ENCODE measurements at places on chromosomes 12 and 14. TPM values are rescaled to one million over a fixed set of nuclear protein-coding genes. Genes with fewer than 3 reads are reported as not detected.

MYF6 gene
- not detected for total RNA-seq

MAP3K12 gene
- 8.7 TPM for total RNA-seq

OR6C65 gene
- total RNA-seq = not detected

PEBP1 gene
- total RNA-seq = 147 TPM

SOAT2 gene
- total RNA-seq = 3.1 TPM

ASPG gene
- not detected for total RNA-seq

AKAP5 gene
- total RNA-seq = 1.4 TPM

KRT8 gene
- total RNA-seq = 0.48 TPM

KRT73 gene
- total RNA-seq = 0.29 TPM

KRT77 gene
- total RNA-seq = not detected

CIROP gene
- not detected for total RNA-seq

TAS2R50 gene
- total RNA-seq = 0.37 TPM

MFAP5 gene
- total RNA-seq = not detected

POTEM gene
- not detected for total RNA-seq

HOMEZ gene
- total RNA-seq = 12.7 TPM

LMO3 gene
- not detected for total RNA-seq

KITLG gene
- total RNA-seq = not detected

GUCY2C gene
- total RNA-seq = not detected

SLC15A5 gene
- total RNA-seq = not detected

DNA sequence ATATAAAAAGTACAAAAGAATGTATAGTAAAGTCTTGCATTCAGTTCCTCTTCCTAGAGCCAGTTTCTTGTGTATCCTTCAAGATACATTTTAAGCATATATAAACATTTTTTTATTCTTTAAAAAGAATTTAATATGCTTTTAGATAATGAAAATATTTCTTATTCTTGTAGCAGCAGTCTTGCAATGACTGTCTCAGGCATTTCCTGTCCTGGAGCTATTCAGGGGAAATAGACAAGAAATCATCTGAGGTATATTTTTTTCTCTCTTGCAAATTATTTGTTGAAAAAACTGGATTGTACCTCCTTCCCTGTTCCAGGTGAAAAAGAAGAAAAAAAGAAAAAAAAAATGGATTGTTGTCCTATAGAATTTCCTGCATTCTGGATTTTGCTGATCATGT lies 17.0 kb upstream of the ERBB3 start:
- no peak for DNase-seq

DNA sequence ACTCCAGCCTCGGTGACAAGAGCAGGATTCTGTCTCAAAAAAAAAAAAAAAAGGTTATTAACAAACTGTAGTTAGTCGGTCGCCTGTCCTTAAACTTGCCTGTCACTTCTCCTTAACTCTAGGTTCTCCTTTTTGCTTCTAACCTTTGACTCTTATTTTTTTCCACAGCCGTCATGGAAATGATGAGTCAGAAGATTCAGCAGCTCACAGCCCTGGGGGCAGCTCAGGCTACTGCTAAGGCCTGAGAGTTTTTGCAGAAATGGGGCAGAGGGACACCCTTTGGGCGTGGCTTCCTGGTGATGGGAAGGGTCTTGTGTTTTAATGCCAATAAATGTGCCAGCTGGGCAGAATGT lies 418 bp upstream of the MYG1 start:
- peak; percentile 58 for DNase-seq

GRCh38 chr12:75239987-75240386 lies 30.3 kb upstream of the KCNC2 start:
- DNase-seq = no peak

DNA sequence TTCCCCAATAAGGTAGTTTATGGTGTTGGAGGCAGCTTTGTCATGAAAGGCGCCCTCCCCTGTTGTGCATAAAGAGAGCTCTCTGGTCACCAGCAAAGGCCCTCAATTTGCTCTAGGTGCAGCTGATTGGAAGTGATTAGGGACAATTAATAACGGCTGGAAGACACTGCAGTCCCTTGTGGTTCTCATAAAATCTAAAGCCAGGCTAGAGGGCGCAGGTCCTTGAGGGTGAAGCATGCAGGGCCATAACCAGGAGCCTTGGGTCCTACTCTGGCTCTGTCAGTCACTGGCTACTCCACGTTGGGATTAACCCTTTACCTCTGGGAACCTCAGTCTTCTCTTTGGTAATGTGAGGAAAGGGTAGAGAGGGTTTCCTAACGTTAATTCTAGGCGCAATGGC lies 1.9 kb downstream of the DAAM1 start:
- DNase-seq = peak; percentile 0

DNA sequence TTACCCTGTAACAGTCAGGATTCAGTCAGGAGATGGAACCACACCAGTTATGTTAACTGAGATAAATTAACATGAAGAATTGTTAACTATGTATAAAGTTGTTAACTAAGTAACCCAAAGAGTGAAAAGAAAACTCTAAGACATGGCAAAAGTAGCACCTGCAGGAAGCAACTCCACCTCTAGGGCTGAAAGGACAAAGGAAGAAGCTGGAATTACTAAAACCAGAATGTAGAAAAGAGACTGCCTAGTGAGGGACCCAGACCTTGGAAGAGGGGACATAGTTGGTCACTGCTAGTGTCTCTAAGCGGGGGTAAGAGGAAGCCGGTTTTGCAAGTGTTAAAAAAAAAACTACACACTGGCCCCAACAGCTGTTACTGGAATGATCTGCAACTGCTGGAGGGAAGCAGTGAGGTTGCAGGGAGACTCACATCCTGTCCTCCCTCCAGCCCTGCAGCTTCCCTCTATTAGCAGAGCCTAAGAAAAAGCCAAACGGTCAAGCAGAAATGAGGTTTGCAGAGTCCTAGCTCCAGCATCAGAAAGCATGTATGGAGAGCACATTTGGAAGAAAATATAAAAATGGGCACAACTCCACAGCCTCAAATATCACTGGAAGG lies 39.8 kb downstream of the GPR135 start:
- no peak for DNase-seq

- no peak for DNase-seq
Observed at GRCh38 chr14:68792678-68792978, 239 bp downstream of the ZFP36L1 start.

DNA sequence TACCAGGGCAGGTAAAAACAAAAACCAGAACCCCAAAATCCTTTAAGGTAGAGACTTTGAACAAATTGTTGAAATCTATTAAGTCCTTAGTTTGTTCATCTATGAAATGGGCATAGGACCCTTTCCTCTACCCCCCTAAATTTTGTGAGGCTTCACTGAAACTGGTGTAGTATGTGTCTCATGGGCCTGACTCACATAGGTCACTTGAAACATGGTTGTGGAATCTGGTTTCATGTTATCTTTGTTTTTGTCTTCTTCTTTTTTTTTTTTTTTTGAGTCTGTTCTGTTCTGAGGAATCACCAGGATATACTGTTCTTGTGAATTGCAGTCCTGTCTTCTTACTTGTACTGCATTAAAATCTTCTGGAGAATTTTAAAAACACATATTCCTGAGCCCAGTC lies 202.2 kb downstream of the KTN1 start:
- no peak for DNase-seq

DNA sequence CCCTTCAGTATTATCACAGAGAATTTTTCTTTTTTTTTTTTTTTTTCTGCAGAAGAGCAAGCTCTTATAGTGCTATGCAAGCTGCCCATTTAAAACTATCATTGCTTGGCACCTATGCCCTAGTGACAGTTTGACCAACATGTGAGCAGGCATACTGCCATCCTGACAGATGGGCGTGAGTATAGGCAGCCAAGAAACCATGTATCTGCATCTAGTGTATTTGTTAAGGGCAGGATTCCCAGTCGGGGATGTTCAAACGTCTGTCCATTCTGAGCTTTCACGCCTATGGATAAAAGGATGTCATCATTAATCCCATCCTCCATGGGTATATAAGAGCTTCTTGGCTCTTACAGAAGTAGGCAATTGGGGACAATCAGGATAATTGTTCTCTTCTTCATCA lies 8.8 kb downstream of the VRK1 start:
- DNase-seq = no peak

- no peak for DNase-seq
Observed at GRCh38 chr12:109500406-109501185, 23.2 kb downstream of the UBE3B start.

- DNase-seq = no peak
Observed at GRCh38 chr14:24883576-24883975, 166.4 kb downstream of the STXBP6 start.

DNA sequence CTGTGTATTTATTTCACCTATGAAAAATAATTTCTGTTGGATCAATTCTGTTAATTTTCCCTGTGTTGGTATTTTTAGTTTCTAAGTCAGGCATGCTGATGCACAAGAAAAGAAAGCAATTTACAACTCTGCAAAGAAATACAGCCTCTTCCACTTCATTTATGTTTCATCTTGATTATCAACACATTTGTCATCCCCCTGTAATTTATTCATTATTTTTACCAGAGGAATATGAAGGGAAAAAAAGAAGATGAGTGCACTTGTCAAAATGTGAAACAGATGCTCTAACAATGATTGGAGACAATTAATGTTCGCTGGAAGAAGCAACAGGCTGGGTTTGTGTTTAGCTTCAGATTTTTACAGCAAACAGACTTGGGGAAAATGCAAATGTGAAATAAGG lies 958.5 kb upstream of the SEL1L start:
- DNase-seq = no peak

GRCh38 chr14:23043754-23044153 lies 1.7 kb downstream of the PSMB11 start:
- no peak for DNase-seq

GRCh38 chr12:65827827-65828231 lies 3.5 kb downstream of the HMGA2 start:
- no peak for DNase-seq

DNA sequence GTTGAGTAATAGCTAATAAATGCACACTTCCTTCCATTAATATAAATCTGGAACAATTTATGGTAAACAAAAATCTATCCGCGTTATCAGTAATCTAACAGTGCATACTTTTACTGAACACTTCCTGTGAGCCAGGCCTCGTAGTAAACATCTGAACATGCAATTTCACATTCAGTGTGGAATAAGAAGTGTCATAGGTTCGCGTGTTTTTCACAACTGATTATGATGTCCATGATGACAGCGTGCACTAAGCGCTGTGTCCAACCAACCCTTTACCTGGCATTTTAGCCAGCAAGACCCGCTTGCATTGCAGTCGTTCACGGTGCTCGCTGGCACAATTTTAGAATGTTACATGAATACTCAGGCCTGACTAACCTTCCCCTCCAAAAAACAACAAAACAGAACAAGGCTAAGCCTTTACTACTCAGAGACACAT lies 2.1 kb downstream of the PNMA1 start:
- no peak for DNase-seq

- DNase-seq = peak; percentile 8
Observed at GRCh38 chr14:35883677-35884293, 57.6 kb downstream of the BRMS1L start.

- no peak for DNase-seq
Observed at GRCh38 chr14:78253986-78254385, 83.8 kb downstream of the NRXN3 start.

- DNase-seq = no peak
Observed at GRCh38 chr14:95095996-95096395, 61.3 kb downstream of the DICER1 start.

GRCh38 chr12:91940826-91941570 lies 204.6 kb downstream of the BTG1 start:
- no peak for DNase-seq

DNA sequence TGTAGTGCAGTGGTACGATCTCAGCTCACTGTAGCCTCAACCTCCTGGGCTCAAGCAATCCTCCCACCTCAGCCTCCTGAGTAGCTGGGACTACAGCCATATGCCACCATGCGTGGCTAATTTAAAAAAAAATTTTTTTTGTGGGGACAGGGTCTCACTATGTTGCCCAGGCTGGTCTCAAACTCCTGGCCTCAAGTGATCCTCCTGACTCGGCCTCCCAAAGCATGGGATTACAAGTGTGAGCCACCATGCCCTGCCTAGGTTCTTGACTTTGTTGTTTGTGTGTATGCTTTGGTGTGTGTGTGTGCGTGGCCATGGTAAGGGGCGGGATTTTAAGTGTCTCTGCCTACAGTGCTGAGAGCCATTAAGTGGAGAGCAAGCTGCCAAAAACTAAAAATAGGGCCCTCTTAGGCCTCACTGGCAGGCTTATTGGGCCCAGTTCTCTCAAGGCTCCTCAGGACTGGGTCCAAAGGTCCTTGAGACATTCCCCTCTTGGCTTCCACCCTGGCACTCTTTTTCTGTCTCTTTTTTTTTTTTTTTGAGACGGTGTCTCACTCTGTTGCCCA lies 5.1 kb downstream of the COX14 start:
- no peak for DNase-seq

GRCh38 chr12:27331927-27332324 lies 710 bp upstream of the BMAL2 start:
- no peak for DNase-seq

- DNase-seq = no peak
Observed at GRCh38 chr12:22287776-22288621, 46.5 kb downstream of the ST8SIA1 start.

- DNase-seq = no peak
Observed at GRCh38 chr12:58819345-58819744, 101.0 kb downstream of the LRIG3 start.

- DNase-seq = no peak
Observed at GRCh38 chr12:93219947-93220346, 157.8 kb upstream of the NUDT4 start.

GRCh38 chr14:93331728-93332396 lies 974 bp downstream of the BTBD7 start:
- DNase-seq = no peak

GRCh38 chr12:14949631-14950030 lies 11.3 kb upstream of the ERP27 start:
- DNase-seq = no peak

GRCh38 chr14:104262515-104263514 lies 124.4 kb downstream of the KIF26A start:
- no peak for DNase-seq

DNA sequence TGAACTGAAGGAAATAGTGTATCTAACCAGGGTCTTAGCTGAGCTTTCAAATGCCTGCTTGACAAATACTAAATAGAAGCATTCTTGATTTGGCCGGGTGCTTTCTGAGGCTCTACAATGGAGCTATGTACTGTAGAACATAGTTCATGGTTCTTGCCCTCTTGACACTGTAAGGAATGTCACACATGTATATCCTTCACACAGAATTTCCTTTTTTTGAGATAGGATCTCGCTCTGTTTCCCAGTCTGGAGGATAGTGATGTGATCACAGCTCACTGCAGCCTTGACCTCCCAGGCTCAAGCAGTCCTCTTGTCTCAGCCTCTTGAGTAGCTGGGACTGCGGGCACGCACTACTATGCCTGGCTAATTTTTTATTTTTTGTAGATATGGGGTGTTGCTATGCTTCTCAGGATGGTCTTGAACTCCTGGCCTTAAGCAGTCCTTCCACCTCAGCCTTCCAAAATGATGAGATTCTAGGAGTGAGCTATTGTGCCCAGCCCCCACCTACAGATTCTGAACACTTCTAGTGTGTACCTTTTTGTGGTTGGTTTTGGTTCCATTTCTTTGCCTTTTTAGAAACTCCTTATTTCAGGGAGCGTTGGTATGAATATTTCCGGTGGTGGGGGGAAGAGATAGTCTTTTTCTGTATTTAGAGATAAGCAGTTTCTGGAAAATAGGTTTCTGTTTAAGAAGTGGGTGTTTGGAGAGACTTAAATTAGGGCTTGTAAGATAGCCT lies 4.2 kb downstream of the MLXIP start:
- DNase-seq = no peak
